ENCODE measurements at places on chromosomes 4 and X. TPM values are rescaled to one million over a fixed set of nuclear protein-coding genes. Genes with fewer than 3 reads are reported as not detected.

Gene SNCA
- 6.0 TPM for total RNA-seq

Gene CENPVL2
- not detected for total RNA-seq

Gene ADAD1
- not detected for total RNA-seq

Gene SERTM2
- not detected for total RNA-seq

Gene PCSK1N
- total RNA-seq, result 17.8 TPM

Gene MTM1
- 24.0 TPM for total RNA-seq

Gene MED12
- 42.0 TPM for total RNA-seq

Gene UGT2B10
- not detected for total RNA-seq

Gene SSX4B
- total RNA-seq, result 0.15 TPM

Gene ASB5
- not detected for total RNA-seq

Gene DRD5
- not detected for total RNA-seq

Gene CT47B1
- not detected for total RNA-seq

Gene EPHA5
- 1.9 TPM for total RNA-seq

Gene VCX
- total RNA-seq, result not detected

Gene SHOX
- not detected for total RNA-seq

Gene GNPDA2
- 17.9 TPM for total RNA-seq

Gene S100P
- 2.3 TPM for total RNA-seq

Gene GPR143
- not detected for total RNA-seq

Data from Panc1 (cell line).